Hepatocyte (in vitro differentiated cells): ENCODE measurements at places on chromosomes 1 and 21.

DNA sequence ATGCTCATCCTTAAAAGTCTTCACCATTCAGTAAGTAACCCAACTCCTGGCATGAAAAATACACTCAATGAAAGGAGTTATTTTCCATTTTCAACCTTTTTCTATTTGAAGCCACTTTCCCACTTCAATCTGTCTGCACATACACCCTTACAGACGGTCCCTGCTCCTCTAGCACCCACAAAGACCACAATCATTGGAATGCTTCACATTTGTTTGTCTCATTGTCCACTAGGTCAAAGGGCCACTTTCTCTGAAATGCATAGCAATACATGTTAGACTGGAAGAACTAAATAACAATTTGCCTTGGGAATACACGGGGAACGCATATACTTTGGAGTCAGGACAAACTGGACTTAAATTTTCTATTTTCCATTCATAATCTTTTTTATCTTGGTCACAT lies 487.1 kb upstream of the C1orf87 start:
- no peak for DNase-seq

GRCh38 chr1:200081969-200082245 lies 54.4 kb downstream of the NR5A2 start:
- DNase-seq: no peak

GRCh38 chr1:44733784-44734183 lies 2.8 kb upstream of the RNU5D-1 start:
- no peak for DNase-seq

DNA sequence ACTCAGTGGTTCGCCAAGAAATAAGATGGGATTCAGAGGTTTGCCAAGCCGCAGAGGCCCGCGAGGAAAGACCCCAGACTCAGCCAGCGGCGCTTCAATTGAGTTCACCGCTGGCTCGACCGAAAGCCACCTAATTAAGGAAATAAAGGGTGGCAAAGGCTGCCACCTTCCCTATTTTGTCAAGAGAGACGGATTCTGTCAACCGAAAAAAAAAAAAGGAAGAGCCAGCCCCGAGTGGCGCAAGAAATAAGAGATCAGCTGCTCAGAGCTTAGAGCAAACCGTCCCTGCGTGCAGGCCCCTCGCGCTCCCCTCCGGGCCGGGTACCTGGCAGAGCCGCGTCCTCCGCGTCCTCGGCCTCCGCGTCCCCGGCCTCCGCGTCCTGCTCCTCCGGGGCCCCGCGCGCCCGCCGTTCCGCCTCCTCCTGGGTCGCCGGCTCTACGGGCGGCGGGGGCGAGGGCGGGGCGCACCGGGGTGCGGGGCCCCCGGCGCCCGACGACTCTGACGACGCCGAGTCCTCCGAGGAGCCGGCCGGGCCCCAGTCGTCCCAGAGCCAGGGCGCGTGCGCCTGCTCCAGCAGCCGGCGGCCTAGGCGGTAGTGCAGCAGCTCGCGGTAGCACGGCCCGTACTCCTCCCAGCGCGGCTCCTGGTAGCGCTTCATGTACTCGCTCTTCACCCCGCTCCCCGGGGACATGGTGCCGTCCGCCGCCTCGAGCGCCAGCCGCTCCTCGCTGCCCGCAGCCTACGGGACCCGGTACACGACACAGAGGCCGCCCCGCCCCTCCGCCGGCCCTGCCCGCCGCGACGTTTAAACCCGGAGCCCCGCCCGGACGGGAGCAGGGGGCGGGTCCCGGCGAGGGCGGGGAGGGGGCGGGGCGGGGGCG lies 832 bp downstream of the CCSAP start:
- DNase-seq: peak; percentile 91
